ENCODE measurements at places on chromosomes 7 and 10. TPM values are rescaled to one million over a fixed set of nuclear protein-coding genes. Genes with fewer than 3 reads are reported as not detected.

Gene AQP1
- 25.9 TPM for total RNA-seq

Gene FAM25G
- total RNA-seq, result not detected

Gene PRKAR2B
- total RNA-seq, result 45.2 TPM

Gene IFIT1B
- total RNA-seq, result 2.9 TPM

Gene ABCC2
- 3.6 TPM for total RNA-seq
